ENCODE measurements at places on chromosomes 4 and X. TPM values are rescaled to one million over a fixed set of nuclear protein-coding genes. Genes with fewer than 3 reads are reported as not detected.

DNA sequence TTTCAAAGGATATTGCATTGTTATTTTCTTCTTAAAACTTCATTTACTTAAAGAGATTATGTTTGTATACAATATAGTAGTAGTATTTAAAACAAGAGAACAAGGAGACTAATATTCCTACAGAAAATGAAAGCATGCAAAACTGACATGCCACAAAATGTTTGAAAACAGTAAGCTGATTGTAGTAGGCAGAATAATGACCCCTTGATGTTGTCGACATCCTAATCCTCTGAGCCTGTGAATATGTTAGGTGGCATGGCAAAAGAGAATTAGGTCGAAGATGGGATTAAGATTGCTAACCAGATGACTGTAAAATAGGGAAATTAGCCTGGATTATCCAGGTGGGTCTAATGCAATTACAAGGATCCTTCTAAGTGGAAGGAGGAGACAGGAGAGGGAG is 522.2 kb upstream of the NR3C2 start:
- no peak for DNase-seq
- H3K36me3 ChIP-seq = no peaks in the 10 kb centered on the region
- no peak overlapping the region for H3K27ac ChIP-seq
- H3K27me3 ChIP-seq = no peaks in the 10 kb centered on the region

CT45A2 gene
- total RNA-seq = not detected

- no peak overlapping the region for H3K4me3 ChIP-seq
- H3K27me3 ChIP-seq = peaks cover 8% of the 10 kb centered on the region
- no peaks in the 10 kb centered on the region for H3K36me3 ChIP-seq
- peaks cover 2% of the 10 kb centered on the region for H3K4me1 ChIP-seq
- no peak overlapping the region for H3K27ac ChIP-seq
Measured at GRCh38 chrX:48975541-48975940, 3.9 kb upstream of the KCND1 start.

DNA sequence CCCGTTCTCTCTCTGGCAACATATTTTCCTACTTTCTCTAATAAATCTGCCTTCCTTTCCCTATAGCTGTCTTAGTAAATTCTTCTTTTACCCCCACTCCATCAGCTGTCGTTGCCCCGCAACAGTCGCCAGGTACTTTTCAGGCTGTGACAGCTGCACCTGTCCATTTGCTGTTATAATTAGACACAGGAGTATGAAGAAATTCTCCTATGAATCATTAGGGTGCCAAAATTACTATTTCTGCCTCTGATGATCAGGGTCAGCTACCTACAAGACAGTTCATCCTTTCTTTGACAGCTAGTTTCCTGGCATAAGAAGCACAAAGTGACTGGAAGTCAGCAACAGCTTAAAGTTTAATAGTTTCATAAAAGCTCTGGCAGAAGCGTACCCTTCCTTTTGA is 19.5 kb upstream of the GALNTL6 start:
- H3K27me3 ChIP-seq = no peaks in the 10 kb centered on the region
- H3K4me3 ChIP-seq = no peak overlapping the region
- no peaks in the 10 kb centered on the region for H3K4me1 ChIP-seq
- no peak for DNase-seq

DNA sequence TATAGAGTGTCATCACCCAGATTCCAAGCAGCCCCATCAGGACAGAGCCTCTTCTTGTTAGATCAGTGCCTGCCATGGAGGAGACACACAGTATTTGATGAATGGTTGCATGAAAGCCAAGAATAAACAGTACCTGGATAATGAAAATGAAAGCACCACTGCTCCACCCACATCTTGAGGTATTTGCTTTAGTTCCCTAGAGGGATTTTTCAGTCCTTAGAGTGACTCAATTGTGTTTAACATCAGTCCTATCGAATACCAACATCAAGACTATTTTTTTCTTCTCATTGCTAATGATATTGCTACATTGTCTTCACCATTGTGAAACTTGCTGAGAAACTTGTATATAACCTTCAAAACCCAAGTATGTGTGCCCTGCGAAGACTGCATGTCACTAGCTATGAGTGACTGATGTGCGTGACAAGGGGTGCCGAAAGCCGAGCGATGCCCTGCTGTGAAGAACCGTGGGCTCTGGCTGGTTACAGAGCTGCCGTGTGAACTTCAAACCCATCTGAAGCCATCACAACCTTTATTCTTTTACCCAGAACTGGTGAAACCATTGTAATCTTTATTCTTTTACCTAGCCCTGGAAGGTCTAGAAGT is 211.3 kb upstream of the FAT1 start:
- H3K4me3 ChIP-seq = no peak overlapping the region
- DNase-seq = no peak
- H3K4me1 ChIP-seq = no peaks in the 10 kb centered on the region
- H3K27me3 ChIP-seq = no peaks in the 10 kb centered on the region
- H3K27ac ChIP-seq = no peak overlapping the region

GRCh38 chr4:112515198-112516065 is 548 bp downstream of the NEUROG2 start:
- H3K4me3 ChIP-seq = peak overlapping the region; percentile 82
- no peak for DNase-seq
- no peak overlapping the region for H3K27ac ChIP-seq
- H3K4me1 ChIP-seq = peaks cover 48% of the 10 kb centered on the region
- H3K36me3 ChIP-seq = no peaks in the 10 kb centered on the region
- peaks cover 60% of the 10 kb centered on the region for H3K27me3 ChIP-seq

CFAP99 gene
- 0.20 TPM for total RNA-seq
